ENCODE measurements at places on chromosomes 1 and 21.

DNA sequence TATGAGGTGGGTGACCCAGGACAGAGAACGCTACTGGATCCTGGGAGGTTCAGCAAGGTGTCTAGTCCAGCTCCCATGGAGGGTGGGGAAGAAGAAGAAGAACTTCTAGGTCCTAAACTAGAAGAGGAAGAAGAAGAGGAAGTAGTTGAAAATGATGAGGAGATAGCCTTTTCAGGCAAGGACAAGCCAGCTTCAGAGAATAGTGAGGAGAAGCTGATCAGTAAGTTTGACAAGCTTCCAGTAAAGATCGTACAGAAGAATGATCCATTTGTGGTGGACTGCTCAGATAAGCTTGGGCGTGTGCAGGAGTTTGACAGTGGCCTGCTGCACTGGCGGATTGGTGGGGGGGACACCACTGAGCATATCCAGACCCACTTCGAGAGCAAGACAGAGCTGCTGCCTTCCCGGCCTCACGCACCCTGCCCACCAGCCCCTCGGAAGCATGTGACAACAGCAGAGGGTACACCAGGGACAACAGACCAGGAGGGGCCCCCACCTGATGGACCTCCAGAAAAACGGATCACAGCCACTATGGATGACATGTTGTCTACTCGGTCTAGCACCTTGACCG, 8.6 kb upstream of the PIGV start:
- no peak for DNase-seq

- DNase-seq, result no peak
These were observed 37.3 kb upstream of the TMEM125 start for GRCh38 chr1:43232482-43232881.

DNA sequence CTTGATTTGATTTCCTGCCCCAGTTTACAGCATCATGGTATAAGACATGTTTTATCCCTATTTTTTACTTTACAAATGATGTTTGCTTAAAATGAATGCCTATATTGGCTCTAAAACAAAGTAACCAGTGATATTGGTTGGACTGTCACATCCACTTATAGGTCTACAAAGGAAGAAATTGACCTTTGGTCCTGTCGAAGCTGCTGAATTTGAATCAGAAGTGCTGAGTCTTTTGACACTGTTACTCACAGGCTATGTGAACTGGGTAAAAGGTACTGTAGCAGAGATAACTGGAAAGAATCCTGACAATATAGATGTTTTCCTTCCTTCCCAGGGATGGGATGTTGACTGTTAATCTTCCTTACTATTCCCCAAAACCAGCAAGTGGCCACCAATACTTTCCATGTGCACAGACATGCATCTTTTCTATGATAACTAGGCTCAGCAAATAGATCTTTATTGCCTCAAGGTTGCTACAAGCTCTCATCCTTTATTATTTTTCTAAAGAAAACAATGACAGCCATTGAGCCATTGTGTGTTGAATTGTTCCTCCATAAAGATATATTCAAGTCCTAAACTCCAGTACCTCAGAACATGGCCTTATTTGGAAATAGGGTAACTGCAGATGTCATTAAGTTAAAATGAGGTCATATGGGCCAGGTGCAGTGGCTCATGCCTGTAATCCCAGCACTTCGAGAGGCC, 175.9 kb upstream of the NR5A2 start:
- no peak for DNase-seq

- no peak for DNase-seq
These were observed 339 bp downstream of the LHX4 start for GRCh38 chr1:180230416-180230790.

DNA sequence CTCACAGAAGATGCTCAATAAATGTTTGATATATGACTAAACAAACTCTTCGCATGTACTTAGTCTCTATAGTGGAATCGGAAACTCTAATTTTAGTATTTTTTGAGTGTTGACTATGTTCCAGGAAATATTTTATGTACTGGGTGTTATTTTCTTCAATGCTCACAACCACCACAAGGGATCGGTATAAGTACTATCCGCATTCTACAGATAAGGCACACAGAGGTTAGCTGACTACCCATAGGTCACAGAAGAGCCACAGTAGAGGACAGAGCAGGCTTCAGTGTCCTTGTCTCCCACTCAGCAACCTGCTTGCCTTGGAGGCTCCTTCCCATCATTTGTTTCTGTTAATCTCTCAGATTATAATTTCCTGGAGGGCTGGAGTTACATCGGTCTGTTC, 451.3 kb downstream of the OMA1 start:
- DNase-seq, result no peak

DNA sequence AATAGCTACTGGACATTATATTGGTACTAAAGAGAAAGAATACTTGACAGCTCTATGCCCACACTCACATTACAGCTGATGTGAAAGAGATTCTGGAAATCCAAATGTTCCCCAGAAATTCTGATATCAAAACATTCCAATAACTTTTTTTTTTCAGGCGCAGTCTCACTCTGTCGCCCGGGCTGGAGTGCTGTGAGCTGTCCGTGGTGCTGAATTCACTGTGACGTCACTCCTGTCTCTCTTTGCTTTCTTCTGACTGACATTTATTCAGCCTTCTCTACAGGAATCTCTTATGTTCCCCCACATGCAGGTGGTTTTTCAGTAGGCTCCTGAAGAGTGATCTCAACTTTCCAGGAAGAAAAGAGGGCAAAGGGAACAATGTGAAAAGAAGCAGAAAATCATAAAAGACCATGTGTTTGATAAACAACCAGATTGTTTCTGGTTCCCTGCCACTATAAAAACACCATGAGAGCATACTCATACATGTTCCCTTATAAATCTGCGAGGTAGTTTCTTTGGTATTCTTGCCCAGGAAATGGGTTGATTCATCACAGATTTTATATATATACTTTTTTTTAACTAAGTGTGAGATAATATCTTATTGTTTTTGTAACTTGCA, 6.2 kb downstream of the S100A7A start:
- DNase-seq, result peak; percentile 25

GRCh38 chr1:15727866-15728534, 8.1 kb upstream of the SLC25A34 start:
- DNase-seq, result no peak

DNA sequence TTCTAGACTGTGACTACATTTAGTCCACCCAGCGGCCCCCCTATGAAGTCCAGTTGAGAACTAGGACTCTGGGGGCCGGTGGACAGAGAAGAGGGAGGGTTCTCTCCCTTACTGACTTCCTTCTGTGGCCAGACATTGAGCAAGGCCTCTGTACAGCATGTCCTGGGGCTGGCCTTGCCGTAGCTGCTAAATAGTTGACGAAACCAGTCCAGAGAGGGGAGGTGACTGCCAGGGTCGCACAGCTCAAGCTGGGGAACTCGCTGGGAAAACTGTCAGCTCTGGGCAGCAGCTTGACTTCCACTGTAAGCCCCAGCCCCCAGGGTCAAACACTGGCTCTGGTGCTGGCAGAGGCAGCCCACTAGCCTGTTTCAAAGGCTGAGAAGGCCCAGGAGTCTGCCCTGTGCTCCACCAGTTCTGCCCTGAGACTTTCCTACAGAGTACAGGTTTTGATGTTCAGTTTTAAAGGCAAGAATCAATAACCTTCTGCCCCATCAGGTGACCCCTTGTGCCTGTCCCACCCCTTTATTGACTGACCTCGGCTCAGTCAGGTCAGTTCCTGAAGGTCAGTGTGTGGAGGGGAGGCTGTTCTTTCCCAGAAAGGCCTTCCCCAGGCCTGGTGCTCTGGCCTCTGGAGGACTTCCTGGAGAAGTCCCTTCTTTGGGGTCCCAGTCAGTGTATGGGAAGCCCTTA, 14.1 kb downstream of the PCSK9 start:
- no peak for DNase-seq

GRCh38 chr1:47262787-47263413, 30.9 kb upstream of the TAL1 start:
- peak; percentile 45 for DNase-seq

DNA sequence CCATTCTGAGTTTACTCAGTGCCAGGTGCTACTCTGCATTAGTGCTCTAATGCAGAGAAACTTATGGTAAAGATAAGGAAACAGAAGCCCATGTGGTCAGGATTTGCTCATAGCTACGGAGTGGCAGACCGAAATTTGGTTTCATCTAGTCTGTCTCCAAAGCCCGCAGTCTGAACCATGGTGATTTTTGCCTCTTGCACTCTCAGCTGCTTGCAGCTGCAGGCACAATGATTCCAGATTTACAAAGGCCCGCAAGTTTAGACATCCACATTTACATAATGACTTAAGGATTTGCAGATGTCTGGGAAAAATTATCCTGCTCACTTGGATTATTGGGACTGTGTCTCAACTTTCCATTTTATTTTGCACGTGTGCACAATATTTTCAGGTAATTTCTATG, 161.3 kb upstream of the KCNJ6 start:
- DNase-seq, result no peak

DNA sequence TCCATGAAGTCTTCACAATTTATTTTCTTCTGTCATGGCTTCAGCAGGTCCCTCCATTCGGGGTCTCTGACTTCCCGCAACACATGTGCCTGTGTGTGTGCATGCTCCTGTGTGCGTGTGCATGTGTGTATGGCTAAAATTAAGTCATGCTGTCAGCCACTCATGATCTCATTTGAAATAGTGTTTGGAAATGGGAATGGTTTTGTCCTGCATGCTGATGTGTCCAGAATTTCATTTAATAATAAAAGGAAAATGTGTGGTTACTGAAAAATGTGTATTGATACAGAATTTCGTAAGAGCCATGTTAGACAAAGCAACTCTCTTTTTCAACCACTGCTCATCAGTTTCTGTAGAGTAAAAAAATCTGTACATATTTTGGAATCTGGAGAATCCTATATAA, 123.8 kb upstream of the PRDX6 start:
- no peak for DNase-seq

- DNase-seq, result no peak
These were observed 8.3 kb downstream of the FRRS1 start for GRCh38 chr1:99758073-99758511.

DNA sequence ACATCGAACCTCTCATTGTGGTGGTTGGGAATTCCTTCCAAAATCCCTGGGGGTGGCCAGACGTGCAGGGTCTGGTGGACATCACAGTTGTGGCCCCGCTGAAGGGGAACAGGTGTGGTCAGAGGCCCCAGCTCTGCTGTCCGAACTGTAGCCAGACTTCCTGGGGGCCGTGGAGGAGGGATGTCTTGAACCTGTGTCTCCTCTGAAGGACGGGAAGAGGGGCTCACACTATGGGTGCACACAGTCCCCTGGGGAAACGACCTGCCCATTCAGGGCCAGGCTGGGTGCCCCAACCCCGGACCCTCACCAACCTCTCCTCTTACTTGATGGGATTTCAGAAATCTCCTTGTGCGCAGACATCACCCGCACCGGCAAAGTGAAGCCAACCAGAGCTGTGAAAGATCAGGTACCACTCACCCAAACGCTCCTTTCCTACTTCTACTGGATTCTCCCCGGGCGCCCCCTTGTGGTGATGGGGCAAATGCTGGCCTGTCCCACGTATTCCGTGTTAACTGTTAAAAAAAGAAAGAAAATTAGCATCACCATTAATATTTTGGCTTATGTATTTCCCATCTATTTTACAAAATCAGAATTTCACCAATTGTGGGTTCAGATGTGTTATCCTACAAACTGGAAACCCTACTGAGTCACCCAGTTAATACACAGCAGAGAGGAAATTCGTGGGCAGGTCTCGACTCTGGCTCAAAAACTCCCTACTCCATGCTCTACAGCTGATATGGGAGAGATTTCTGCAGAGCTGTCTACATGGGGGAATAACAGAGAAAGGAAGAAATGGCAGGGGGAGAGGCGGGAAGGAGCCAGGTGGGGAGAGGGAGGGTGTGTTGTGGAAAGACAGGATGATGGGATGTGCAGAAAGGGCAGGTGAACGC, 28.1 kb downstream of the PADI4 start:
- DNase-seq, result peak; percentile 9

DNA sequence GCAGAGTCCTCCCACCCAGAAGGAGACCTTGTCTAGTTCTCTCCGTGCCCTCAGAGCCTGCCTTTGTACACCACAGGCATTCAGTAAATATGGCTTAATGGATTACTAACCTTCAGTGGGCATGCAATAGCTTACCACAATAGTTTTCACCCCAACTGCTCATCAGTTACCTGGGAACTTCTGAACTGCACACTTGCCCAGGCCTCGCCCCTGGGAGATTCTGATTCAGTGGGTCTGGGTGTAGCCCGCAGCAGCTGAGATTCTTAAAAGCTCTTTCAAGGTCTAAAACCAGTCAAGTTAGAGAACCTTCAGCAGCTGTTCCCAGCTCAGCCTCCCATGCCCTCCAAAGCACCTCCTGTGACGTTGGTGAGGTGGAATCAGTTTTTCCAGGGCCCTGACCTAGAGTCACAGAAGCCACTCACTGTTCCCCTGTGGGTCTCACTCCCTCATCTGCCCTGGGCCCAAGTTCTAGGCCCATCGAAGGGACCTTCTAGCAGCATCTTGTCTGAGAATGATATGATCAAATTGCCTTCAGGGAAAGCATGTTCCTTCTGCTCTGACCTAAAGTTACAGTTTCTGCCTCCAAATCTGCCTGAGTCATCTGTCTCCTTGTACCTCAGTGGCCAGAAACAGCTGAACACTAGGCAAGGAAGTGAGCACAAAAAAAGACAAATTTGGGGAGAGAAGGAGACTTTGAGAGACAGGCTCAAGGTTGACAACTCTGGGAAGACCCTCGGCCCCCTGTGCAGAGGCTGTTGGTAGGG, 10.8 kb downstream of the ASAP3 start:
- no peak for DNase-seq

DNA sequence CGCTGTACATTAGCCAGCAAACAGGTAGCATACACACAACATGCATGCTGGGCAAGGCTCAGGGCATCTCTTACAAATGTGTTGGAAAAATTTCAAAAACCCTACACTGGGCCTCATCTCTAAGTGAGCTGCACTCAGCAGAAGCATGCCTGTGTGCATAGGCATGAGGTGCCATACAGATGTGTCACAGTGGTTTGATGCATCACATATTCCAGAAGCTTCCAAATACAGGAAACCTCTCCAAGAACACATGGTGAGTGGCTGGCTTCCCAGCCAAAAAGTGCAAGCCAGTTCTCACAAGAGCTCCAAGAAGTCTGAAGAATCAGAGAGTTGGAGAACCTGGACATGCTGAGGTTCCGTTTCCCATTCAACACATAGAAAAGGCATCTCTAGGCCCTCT, 58.3 kb downstream of the CD46 start:
- no peak for DNase-seq

DNA sequence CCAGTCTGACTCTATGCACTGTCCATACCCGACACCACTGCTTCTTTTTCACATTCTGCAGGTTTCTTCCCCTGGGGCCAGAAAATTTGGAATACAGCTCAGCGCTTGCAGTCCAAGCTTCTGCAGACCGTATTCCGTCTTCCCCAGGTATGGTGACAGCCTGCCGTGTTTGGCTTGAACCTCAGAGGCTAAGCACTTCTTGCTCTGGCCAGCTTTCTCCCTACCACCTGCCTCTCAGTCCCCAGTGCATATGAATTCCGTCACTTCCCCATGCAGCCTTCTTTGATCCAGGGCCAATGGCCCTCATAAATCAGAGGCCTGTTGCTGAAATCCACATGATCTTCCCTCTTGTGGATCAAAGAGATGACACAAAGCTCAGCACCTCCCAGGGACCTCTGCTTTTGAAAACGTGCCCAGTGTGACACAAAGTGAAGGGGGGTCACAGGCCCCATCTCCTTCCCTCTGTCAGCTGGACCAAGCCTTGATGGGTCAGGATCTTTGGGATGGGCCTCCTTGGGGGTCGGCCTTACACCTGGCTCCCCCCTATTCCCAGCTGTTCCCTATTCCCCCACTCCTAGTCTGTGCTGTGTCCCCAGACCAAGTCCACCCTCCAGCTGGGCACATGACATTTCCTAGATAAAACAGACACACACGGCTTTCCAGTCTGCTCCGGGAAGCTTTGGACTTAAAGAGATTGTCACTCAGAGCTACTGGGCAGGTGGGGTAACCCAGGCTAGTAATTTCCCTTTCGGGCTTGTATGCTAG, 66.6 kb downstream of the HMGB4 start:
- no peak for DNase-seq

- no peak for DNase-seq
These were observed 352.3 kb upstream of the B3GALT2 start for GRCh38 chr1:193538680-193539079.
